ENCODE measurements at places on chromosomes 2 and 18.

DNA sequence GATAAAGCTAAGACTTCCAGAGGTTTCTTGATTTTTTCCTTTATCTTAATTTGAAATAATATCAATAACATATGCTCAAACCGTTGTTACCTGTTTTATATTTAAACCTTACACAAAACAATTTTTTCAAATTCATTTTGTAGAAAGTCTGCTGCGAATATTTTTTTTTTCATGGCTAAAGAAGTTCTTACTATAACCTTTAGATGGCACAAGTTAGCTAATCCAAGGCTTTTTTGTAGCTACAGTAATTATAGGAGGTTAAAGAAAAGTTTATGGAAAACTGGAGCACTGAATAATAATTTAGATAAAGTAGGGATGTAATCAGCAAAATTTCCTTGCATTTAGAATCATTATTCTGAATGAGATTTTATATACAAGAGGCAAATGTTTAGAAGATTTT, 78.0 kb upstream of the PNPT1 start:
- peak; percentile 5 for DNase-seq

GRCh38 chr2:24617424-24617823, 126.4 kb downstream of the NCOA1 start:
- no peak for DNase-seq

DNA sequence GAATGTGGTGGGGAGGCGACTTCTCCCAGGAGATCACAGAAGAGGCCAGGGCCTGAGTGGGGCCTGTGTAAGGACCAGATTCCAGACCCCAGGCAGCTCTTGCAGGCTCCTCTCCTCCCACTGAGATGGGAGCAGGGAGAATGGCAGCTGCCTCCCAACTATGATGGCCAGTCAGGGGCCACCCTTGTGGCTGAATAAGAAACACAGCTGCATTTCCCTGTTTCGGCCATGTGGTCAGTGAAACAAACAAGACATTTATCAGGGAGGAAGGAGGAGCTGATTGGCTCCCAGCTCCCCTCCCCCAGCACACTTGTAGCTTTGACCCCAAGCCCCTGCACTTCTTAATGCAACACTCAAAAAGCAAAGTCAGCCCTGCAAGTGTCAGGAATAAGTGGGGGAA, 143.5 kb downstream of the CELF4 start:
- no peak for DNase-seq

DNA sequence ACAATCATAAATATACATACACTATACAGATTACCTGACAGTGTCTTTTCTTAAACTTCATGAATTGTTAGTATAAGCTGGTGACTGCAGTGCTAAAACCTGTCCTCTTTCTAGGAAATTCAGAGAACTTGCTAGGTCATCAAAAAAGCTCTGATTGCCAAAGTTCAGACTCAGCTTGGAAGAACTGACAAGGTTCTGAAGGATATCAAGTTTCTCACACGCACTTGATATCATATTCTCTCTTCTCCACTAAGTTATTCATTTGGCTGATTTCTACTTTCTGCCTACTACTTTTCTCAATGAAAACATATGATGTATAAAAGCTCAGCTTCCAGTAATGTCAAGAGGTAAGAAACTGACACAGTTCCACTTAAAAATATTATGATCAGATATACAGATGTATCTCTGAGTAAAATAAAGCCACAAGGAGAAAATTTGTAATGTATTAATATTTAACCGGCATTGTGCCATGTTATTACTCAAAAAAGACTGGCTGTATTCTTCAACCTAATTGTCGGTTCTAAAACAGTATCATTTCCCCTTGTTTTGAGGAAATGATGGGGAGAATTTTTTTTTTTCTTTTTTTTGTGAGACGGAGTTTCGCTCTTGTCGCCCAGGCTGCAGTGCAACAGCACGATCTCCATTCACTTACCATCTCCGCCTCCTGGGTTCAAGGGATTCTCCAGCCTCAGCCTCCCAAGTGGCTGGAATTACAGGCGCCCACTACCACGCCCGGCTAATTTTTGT, 2.4 kb downstream of the OSBPL1A start:
- peak; percentile 67 for DNase-seq

- no peak for DNase-seq
These were observed 196.1 kb downstream of the ANAPC1 start for GRCh38 chr2:111687911-111688310.

DNA sequence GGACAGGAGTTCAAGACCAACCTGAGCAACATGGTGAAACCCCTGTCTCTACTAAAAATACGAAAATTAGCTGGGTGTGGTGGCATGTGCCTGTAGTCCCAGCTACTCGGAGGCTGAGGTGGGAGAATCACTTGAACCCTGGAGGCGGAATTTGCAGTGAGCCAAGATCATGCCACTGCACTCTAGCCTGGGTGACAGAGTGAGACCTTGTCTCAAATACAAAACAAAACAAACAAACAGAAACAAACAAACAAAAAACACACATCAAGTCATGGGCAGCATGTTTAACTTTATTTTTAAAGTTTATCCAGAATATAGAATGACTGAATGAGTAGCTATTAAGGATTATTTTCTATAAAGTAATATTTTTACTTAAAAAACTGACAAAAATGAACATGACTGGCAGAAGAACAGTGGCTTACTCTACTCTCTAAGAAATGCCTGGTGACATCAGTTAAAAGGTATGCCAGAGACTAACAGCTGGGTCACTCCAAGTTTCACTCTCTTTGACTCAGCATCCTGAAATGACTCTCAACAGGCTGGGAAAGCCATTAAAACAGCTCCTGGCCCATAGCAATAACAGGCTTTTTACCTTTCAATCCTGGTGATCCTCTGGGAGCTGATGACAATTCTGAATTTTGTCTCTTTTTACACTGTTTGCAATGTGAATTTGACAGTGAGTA, 281.6 kb upstream of the STON1 start:
- DNase-seq: no peak

DNA sequence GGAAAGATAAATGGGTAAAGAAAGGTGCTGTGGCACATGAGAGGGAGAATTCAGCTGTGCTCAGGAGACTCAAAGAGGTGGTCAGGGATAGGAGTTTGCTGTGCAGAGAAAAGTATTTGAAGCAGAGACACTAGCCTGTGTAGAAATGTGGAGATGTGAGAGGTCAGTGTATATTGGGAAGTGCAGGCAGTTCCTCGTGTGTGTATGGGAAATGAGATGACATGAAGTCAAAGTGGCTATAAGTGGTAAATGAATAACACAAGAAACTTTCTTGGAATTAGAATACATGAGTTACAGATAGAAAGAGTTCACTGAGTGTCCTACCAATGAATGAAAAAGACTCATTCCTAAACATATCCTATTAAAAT, 11.6 kb downstream of the MAP3K20 start:
- DNase-seq: no peak

DNA sequence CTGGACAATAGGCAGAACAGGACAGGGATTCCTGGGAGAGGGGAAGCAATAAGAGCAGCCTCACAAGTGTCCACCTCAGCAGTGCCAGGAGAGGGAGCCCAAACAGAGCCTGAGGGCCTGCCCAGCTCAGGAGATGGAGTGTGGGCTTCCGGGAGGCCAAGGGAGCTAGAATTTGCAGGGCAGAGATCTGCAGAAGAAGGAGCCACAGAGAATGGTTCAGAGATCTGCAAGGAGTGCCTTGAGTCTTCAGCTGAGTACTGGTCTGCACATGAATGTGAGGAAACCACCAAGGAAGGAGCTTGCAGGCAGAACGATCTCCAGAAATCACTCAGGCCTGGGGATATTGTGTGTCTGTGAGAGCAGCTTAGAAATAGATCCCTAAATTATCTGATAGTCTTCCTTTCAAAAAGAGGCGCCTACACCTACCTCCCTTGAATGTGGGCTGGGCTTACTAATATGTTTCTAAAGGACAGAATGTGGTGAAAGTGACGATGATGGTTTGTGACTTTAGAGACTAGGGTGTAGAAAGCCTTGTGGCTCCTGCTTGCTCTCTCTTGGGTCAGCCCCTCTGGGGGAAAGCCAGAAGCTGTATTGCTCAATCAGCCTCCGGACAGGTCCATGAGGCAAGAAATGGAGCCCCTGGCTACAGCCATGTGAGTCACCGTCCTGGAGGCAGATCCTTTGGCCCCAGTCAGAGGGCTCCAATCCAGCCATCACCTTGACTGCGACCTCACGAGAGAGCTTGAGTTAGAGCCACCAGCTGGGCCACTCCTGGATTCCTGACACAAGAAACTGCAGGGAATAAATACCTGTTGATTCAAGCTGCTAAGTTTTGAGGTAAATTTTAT, 7.6 kb upstream of the LPIN1 start:
- DNase-seq: peak; percentile 84

GRCh38 chr2:155026651-155027174, 328.2 kb downstream of the KCNJ3 start:
- DNase-seq: no peak

DNA sequence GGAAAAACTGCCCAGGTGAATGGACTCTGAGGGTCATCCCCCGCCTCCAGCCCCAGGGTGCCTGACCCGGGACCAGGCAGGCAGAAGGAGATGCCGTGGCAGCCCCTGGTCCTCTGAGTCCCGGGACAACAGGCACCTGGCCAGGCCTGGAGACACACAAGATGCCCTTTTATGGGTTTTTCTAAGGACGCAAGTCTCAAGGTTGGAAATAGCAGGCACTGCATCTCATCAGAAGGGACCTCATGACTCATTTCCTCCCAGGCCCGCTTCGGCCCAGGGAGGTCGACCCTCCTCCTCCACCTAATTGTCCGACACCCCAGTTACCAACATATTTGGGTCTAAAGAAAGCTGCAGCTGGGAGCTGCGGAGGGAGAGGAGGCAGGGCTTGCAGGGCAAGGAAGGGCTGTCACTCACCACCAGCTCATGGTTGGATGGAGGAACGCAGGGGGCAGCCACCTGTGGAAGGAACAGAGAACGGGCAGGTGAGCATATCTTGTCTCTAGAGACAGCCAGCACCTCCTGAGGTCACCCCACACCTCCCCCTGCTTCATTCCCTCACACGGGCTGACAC, 82.9 kb downstream of the TNS1 start:
- DNase-seq: no peak

DNA sequence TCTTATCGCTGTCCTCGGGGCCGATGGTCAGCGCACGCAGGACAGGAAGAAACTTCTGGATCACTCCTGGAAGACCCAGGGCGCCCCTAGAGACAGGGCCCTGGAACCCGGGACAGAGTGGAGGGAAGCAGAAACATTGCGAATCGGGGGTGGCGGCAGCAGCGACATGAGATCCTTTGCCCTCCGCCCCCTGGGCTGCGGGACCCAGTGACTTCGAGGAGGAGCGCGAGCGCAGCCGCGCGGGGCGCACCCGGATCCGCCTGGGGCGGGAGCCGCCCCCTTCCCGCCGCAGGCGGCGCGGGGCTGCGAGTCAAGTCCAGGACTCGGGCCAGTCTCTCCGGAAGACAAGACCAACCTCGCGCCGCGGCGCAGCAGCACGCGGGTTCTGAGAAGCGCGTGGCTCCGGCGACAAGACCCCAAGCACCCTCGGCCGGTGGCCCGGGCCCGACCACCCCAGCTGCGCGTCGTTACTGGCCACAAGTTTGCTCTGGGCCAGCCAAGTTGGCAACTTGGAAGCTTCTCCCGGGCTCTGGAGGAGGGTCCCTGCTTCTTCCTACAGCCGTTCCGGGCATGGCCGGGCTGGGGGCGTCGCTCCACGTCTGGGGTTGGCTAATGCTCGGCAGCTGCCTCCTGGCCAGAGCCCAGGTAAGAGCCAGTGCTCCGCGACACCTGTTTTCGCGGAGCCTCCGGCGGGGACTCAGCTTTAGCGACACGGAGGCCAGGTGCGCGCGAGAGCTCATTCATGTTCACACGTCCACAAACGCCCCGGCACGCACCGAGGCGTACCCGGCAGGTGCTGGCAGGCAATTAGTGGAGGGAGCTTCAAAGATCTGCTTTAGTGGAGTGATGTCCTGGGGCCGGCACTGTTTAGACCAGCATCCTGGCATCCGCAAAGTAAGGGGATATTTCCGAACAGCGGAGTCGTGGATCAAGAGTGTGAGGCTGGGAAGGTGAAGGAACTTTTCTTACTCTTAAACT, at the start of gene PTH2R:
Gene PTH2R, plus strand, starts transcription at position 319 of the 978 bp plus-strand sequence. Its CDS starts 252 bp downstream, at position 571.
- DNase-seq: no peak

DNA sequence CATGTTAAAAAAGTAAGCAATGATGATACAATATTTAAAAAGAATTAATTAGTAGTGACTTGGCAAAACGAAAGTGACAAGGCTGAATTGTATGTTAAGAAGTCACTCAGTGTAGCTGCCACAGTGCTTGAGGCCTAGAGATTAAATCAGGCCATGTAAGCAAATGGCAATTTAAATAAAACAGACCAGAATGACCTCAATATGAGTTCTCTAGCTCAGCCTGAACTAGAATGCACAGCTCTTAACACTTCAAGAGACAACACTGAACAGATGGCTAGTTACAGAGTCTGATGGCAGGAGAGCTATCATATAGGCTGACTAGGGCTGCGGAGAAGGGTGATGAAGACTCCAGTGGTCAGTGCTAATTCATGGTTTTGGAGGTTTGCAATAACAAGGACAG, 117.9 kb upstream of the ZBTB14 start:
- DNase-seq: no peak

- no peak for DNase-seq
These were observed 98.0 kb upstream of the SLC14A2 start for GRCh38 chr18:45517181-45517741.

DNA sequence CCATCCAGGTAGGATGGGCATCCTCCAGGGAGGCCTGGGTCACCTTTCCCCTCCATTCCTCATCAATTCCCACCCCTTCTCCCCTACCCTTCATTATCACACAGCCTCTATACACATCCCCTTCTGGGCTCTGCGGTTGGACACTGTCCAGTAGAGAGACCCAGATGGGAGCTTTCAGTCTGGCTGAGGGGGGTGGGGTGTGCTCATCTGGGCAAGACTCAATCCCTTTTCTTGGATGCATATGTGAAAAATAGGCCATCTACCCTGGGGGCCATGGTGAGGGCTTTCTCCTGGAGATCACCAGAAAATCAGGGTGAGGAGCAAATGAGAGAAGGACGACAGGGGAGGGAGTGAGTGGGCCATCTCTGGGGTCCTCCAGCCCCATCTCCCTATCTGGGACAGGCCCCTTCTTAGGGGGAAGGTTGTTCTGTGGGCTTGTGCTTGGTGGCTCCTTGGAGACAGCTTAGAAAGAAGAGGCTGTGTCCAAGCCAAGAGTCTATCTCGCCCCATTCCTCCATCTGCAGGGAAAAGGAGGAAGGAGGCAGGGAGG, 160.1 kb downstream of the DYSF start:
- DNase-seq: no peak

DNA sequence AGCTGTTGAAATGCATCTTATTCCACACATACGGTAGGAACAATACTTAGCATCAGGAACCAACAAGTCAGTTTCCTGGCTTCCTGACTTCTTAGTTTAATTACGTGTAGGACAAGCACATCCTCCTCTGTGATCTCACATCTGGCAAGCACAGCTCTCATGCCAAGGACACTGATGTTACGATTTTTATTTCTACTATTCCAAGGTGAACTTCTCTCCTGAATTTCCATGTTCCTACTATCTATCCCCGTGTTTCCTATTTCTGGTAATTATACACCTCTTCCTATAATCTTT, 374.0 kb downstream of the NCKAP5 start:
- DNase-seq: no peak

DNA sequence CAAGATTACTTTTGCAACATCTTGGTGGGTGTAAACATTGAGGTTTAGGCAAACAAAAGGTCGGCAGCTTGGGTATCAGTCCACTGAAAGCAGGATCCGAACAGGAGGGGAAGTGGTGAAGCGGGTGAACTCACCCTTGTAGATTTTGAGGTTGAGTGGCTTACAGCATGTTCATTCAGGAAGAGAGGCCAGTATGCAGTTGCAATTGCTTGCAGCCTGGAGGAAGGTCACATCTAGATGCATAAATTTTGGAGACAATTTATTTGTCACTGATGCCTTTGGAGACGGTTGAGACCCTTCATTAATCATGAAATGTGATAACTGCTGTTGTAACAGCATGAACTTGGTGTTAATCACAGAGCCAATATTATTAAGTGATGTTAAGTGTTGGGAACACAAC, 131.1 kb downstream of the LTBP1 start:
- no peak for DNase-seq
